ENCODE measurements at places on chromosomes 12 and 14.

GRCh38 chr12:108338915-108339657 lies at the start of gene CMKLR1:
CMKLR1 (minus strand) TSS chr12:108339311; CDS start chr12:108293591, 45,720 bp downstream.
- DNase-seq: no peak

- DNase-seq: no peak
Measured at GRCh38 chr12:48765753-48766162, 23.1 kb downstream of the ADCY6 start.

DNA sequence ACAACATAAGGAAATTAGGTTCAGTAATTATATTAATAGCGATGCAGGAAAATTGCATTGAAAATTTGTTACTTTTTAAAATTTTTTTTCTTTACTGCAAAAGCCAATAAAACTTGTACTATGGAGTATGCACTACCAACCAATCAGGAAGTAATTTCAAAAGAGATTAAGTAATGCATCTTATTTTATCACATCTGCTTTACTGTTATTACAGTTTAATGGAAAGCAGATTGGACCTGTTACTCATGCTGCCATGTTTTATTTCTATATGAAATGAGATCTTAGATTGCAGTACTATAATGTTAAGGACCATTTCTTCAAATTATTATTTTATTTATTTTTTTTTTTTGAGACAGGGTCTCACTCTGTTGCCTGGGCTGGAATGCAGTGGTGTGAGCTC lies 1.7 kb upstream of the STRN3 start:
- DNase-seq: no peak

DNA sequence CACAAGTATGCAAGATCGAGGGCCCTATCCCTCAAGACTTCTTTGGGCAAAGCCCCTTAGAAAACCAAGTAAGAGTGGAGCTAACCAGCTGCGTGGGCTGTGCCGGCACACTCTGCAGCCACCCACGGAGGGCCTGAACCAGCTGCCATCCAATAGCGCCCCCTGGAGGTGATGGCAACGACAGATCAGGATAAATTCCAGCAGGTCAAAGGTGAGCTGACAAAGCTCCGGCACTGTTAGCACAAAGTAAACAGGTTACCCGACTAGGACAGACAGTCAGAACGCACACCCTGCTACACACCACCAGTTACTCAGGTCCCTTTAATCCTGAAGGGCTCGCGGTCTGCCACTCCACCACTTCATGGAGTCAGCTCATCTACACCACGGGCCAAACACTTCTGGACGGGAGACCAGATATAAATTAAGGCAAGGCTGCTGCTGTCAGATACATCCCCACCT lies 4.9 kb downstream of the ZBTB39 start:
- DNase-seq: no peak

- DNase-seq: no peak
Measured at GRCh38 chr12:106863189-106863588, 88.7 kb downstream of the RIC8B start.

- DNase-seq: no peak
Measured at GRCh38 chr14:99619835-99620834, 16.1 kb upstream of the CCDC85C start.

DNA sequence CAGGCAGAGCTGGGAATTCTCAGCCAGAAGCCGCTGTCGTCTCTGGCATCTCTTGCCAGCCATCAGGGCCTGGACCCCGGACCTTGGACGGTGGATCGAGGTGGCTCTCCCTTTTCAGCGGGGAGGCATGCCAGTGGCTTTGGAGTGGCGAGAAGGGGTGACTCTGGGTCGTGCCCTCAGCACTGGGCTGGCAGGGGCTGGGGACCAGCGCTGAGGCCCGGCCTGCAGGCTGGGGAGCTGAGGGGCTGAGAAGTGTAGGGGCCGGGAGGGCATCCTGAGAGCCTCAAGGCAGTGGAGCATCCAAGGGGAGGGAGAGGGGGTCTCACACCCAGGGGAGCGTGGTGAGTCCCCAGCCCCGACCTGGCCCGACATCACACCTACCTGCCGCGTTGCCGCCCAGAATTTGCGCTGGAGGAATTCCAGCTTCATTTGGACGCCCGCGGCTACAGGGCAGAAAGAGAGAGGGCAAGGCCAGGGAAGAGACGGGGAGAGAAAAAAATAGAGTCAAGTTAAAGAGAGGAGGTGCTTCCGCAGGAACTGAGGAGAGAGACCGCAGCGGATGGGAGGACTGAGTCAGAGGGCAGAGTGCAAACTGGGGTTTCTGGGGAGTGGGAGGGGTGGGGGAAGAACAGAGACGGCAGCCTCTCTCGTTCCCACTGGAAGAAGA lies 9.0 kb upstream of the LRTM2 start:
- no peak for DNase-seq

DNA sequence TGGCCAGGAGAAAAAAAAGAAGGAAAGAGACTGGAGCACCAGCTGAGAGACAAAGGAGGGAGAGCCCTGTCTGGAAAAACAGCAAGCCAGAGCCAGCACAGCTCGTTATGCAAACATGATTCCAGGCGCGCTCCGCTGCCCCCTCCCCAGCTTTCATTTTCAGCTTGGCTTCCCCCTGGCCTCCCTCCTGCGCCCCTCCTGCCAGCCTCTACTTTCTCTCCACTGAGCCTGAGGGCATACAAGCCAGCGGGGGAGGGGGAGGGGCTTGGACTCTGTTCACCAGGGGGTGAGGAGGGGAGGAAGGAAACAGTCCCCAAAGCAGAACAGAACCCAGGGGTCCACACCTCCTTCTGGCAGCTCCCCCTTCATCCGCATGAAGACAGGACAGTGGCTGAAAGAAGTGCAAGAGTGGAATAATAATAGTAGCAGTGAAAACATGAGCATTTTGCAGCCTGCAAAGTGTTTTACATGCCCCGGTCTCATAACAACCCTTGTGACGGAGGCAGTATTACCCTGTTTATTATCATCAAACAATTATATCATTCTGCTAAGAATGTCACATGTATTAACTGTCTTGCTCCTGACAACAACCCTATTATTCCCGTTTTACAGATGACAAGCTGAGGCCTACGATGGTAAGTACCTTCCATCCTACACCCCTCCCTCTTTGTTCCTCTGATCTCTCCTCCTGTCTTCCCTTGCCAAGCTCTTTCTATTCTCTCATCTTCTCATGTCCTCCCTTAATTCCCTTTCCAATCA lies 24.2 kb downstream of the SMUG1 start:
- DNase-seq: no peak

DNA sequence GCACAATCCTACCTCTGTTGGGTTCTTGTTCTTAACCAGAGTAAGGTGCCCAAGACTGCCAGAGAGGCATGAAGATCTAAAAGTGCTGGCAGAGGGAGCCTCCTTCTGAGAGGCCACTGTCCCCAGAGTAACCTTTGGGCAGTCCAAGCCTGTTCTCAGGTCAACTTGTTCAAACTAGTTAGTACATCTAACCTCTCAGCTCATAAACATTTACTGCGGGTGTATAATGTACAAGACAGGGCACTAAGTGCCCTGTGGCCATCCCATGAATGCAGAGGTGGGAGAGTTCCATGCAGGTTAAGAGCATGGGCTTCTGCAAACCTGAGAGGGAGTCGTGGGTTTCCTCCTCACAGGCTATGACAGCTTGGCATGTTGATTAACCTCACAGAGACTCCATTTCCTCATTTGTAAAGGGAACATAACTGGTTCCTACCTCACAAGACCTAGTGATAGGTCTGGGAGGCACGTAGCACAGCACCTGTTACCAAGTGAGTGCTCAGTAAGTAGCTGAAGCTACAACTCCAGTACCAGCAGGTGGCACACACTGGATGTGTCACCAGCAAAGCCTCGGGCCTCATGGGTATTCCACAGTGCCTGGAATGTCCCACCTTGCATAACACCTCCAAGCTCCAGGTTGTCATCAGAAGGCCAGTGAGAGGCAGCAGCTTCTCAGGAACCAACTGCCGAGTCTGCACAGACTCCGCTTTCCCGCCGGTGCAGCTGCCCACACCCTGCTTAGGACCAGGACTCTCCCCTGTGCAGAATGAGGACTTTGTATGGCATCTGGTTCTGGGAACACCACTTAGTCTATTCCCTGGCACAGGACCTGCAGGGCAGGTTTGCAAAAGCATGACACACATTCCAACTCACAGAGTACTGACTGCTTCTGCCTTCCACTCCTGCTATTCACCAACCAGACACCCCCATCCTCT lies 4.4 kb downstream of the VDR start:
- peak; percentile 63 for DNase-seq

- no peak for DNase-seq
Measured at GRCh38 chr14:61940666-61941420, 178.6 kb downstream of the SNAPC1 start.
